Activated T-helper 1 cell treated with Interleukin-2 at 50 U/mL for 16 hours (primary cell): ENCODE measurements at places on chromosomes 4 and X.

DNA sequence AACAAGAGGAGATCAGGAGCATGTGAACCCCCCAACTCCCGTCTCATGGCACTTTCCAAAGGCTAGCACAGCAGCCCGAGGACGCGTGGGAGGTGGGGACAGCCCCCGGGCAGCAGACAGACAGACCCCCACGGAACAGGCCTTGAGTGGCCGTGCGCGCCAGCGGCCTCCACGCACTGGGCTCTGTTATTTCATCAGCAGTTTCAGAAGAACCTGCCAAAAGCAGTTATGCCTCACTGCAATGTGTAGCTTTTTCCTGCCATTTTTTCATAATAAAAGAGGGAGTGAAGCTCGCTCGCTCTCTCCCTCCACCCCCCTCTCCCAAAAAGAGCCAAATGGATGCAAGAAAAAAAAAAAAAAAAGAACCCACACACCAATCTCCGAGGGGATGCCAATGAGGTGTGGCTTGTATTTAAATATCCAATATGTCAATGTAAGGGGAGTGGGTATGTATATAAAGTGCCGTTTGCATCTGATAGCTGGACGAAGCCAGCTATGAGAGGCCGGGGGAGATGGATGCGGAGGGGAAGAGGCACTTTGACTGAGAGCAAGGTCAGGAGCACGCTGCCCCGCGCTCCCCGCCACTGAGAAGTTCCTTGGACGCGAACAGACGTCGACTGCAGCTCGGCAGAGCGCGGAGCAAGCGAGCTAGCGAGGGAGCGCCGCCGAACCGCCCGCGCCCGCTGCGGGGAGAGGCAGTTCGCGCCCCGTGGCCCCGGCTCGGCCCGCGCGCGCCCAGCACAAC, at the start of gene FGF16:
FGF16 (plus strand) TSS at position 482 of the 745 bp plus-strand sequence. CDS start 286 bp downstream, outside the sequence.
- no peak for DNase-seq

DNA sequence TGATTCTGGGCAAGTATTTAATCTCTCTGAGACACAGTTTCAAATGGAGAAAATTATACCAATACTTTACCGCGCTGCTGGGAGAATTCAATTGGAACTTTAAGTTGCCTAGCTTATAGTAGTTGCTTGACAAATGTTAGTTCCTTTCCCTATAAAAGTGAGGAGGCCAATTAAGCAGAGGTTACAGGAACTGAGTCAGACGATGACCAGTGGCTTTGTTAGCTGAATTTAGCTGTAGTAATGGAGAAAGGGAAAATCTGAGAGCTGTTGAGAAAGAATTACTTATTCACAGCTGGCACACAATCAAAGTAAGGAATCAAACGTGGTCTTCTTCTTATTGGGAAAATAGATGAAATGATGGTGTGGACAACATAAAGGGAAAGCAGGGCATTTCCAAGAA, 29.6 kb downstream of the SMARCA1 start:
- DNase-seq = no peak

DNA sequence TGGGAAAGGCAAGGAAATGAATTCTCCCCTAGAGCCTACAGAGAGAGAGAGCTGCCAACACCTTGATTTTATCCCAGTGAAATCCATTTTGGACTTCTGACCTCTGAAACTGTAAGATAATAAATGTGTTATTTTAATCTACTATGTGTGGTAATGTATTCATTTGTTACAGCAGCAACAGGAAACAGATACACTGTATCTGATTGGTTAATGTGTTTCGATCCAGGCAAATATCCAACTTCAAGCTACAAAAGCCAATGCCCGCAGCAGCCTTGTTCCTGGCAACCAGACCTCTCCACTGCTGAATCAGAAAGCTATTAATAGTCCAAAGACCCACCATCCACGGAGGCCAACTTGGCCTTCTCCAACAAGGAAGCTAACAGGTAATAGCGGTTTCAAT, 318.1 kb downstream of the PTTG2 start:
- DNase-seq = no peak

- DNase-seq = no peak
These were observed 183.6 kb downstream of the QDPR start for GRCh38 chr4:17328141-17328815.

- DNase-seq = no peak
These were observed 104.1 kb downstream of the ATXN3L start for GRCh38 chrX:13215729-13216128.

DNA sequence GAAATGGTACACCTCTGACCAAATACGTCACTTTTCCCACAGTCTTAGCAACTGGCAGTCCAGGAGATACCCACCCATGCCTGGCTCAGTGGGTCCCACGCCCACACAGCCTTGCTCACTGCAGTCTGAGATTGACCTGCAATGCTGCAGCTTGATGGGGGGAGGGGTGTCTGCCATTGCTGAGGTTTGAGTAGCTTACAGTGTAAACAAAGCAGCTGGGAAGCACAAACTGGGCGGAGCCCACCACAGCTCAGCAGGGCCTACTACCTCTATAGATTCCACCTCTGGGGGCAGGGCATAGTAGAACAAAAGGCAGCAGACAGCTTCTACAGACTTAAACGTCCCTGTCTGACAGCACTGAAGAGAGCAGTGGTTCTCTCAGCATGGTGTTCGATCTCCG, 52.7 kb downstream of the AMER1 start:
- no peak for DNase-seq

GRCh38 chrX:113384628-113385027, 544.0 kb upstream of the AMOT start:
- DNase-seq = no peak

DNA sequence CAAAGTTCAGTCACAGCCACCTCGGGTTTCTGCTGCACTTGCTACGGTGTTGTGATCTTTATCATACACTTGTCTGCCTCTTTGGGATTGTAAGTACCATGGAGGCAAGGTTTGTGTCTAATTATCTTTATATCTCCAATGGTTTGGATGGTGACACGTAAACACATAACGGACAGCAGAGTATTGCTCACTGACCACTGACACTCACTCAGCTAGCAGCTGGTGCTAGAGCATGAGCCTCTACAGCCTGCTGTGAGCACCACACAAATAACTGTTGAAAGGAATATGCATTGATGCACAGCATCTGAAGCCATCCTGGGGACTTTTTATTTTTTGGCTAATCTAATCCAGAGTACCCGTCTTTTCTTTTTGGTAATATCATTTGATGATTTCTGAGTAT, 156.0 kb downstream of the DCLK2 start:
- DNase-seq = no peak

DNA sequence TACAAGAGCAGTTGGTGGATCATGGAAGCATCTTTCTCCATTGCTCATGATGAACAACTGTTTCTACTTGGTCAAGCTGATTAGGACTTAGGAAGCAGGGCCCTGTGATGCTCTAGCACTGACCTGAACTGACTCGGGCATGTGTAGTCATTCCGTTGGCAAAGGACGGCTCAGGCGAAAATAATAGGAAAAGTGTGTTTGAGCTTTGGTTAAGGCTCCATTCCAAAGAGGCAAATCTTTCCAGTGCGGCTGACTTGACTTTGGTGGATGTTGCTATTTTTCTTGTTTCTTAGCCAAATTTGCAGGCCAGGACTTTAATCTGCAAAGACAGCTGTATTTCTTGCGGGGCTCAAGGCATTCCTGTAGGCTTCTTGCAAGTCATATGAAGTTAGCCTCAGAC, 39.5 kb downstream of the ZNF518B start:
- no peak for DNase-seq

- DNase-seq = no peak
These were observed 13.0 kb upstream of the SEPSECS start for GRCh38 chr4:25172961-25173915.
